ENCODE measurements at places on chromosomes 12 and 14.

DNA sequence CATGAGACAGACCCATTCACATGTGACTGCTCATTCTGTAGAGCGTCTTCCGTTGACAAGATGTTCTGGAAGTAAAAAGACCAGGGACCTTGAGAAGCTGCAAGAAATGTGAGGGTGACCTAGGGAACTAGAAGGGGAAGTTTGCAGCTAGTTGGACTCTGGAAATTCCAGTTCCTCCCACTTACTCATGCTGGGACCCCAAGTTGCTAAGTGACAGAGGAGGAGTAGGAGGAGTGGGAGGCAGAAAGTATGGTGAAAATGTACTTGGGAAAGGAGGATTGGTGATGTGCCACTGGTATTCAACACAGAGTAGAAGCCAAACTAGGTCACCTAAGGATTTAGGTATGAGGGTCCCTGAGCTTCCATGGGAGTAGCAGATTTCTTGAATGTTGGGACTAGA, 132.4 kb downstream of the KCNA5 start:
- DNase-seq, result no peak

DNA sequence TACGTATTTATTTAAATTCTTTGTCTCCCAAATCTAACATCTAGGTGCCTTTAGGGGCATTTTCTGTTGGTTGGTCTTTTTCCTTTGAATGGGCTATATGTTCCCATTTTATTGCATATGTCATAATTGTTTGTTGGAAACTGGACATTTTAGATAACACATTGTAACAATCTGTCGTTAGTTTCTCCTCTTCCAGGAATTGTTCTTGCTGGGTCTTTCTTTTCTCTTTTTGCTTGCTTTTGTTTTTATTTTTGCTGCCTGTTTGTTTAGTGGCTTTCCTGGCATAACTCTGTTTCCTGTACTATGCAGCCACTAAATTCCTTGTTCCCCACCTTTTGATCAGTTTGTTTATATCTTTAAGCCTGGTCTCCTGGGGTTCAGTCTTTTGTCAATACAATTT, 244.3 kb upstream of the RTL1 start:
- no peak for DNase-seq

- no peak for DNase-seq
Observed at GRCh38 chr12:42511656-42512055, 77.9 kb downstream of the PRICKLE1 start.

- no peak for DNase-seq
Observed at GRCh38 chr12:13348464-13348863, 151.9 kb downstream of the EMP1 start.

DNA sequence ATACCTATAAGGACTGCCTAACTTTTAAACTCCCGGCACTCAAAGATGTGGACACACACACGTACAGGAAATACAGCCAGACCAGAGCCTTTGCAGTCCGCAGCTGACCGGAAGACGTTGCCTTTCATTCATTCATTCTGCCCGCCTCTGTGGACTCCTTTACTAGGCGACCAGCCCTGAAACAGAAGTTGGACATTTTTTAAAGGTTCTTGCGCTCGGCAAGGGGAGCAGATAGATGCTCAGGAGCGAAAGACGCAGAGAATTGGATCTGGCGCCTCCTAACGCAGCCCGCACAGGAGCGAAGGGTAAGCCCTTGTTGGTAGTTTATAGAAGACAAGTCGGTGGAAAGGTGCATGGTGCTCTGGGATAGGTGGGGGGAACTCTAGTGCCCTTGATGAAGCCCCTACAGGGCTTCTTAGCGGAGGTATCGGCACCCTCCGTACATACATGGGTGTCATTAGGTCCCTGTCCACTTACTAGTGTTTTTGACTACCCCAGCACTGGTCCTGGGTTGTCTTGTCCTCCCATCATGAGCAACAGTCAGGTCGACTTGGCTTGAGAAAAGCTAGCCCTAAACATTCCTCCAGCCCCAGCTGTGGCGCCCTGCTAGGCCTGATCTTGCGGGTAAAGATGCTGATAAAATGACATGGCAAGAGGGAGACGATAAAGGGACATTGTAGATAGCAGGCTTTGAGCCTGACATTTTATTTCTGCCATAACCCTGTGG, at the start of gene KDM2B:
TSS of gene KDM2B (minus strand) at position 65 of the 727 bp plus-strand sequence. CDS start 112 bp downstream, outside the sequence.
- peak; percentile 50 for DNase-seq

- peak; percentile 45 for DNase-seq
Observed at GRCh38 chr12:122226366-122227125, 694 bp upstream of the DIABLO start.
